ENCODE measurements at places on chromosomes 7 and 10. TPM values are rescaled to one million over a fixed set of nuclear protein-coding genes. Genes with fewer than 3 reads are reported as not detected.

C7orf33 gene
- polyA plus RNA-seq: not detected

MRLN gene
- not detected for polyA plus RNA-seq

ITGA8 gene
- not detected for polyA plus RNA-seq

CEP55 gene
- 17.7 TPM for polyA plus RNA-seq

INSYN2A gene
- polyA plus RNA-seq: not detected

SPRN gene
- 0.02 TPM for polyA plus RNA-seq

CALML5 gene
- polyA plus RNA-seq: 11.4 TPM

CTTNBP2 gene
- polyA plus RNA-seq: 0.63 TPM

LIPM gene
- polyA plus RNA-seq: 0.44 TPM

PON2 gene
- 87.1 TPM for polyA plus RNA-seq

ERCC6 gene
- 27.3 TPM for polyA plus RNA-seq

PTPN20 gene
- polyA plus RNA-seq: 4.8 TPM

BTBD16 gene
- polyA plus RNA-seq: 3.3 TPM

LRRC18 gene
- polyA plus RNA-seq: not detected

ZNF425 gene
- polyA plus RNA-seq: 1.8 TPM

KLLN gene
- polyA plus RNA-seq: 0.10 TPM

SPDYE5 gene
- polyA plus RNA-seq: 0.04 TPM

RAMP3 gene
- not detected for polyA plus RNA-seq

METTL27 gene
- polyA plus RNA-seq: 0.90 TPM

GRM3 gene
- polyA plus RNA-seq: not detected

ATP5MK gene
- 745 TPM for polyA plus RNA-seq

PPP1R9A gene
- 0.03 TPM for polyA plus RNA-seq

Data from keratinocyte (primary cell).